ENCODE measurements at places on chromosomes 3 and 15. TPM values are rescaled to one million over a fixed set of nuclear protein-coding genes. Genes with fewer than 3 reads are reported as not detected.

DNA sequence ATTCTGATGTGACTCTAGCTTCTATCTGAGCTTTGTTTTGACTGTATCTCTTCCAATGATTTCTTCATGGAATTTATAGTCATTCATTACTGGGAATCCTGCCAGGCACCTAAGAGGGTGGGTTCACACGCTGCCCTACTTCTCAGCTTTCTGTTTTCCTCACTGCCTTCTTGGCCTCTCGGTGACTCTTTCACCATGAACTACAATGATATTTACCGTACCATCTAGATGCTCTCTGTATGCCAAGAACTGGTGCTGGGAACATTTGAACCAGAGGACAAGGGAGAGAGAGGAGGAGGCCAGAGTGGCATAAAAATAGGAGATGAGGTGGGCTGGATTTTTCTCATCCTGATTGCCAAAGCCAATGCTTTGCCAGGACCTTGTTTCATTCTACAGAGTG, 280.0 kb upstream of the P2RY1 start:
- H3K27me3 ChIP-seq = no peaks in the 10 kb centered on the region
- no peak overlapping the region for H3K27ac ChIP-seq
- H3K4me1 ChIP-seq = peaks cover 15% of the 10 kb centered on the region
- no peaks in the 10 kb centered on the region for H3K36me3 ChIP-seq
- no peak overlapping the region for H3K4me3 ChIP-seq
- DNase-seq = peak; percentile 17

DNA sequence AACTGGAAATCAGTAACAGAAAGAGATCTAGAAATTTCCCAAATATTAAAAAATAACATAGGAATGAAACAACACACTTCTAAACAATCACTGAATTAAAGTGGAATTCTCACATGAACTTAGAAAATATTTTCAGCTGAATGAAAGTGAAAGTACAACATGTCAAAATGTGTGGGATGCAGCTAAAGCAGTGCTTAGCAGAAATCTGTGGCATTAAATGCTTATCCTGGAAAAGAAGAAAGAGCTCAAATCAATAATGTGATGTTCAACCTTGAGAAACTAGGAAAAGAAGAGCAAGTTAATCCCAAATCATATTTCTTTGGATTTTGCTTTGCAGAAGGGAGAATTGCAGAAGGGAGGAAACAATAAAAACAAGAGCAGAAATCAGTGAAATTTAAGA, 98.2 kb upstream of the NR2E3 start:
- H3K36me3 ChIP-seq = no peaks in the 10 kb centered on the region
- peaks cover 11% of the 10 kb centered on the region for H3K4me1 ChIP-seq
- no peak overlapping the region for H3K4me3 ChIP-seq
- no peak for DNase-seq
- no peak overlapping the region for H3K27ac ChIP-seq
- no peaks in the 10 kb centered on the region for H3K27me3 ChIP-seq

GRCh38 chr15:76431971-76432370, 95.4 kb downstream of the ISL2 start:
- H3K27ac ChIP-seq = no peak overlapping the region
- no peak for DNase-seq
- H3K4me1 ChIP-seq = no peaks in the 10 kb centered on the region
- H3K36me3 ChIP-seq = no peaks in the 10 kb centered on the region
- no peak overlapping the region for H3K4me3 ChIP-seq

GRCh38 chr3:149765762-149766334, 13.6 kb upstream of the COMMD2 start:
- H3K4me3 ChIP-seq = no peak overlapping the region
- no peaks in the 10 kb centered on the region for H3K36me3 ChIP-seq
- no peak for DNase-seq
- no peaks in the 10 kb centered on the region for H3K4me1 ChIP-seq
- no peak overlapping the region for H3K27ac ChIP-seq

CHCHD6 gene
- 17.5 TPM for total RNA-seq

CCR4 gene
- total RNA-seq = not detected

CNTN4 gene
- 3.4 TPM for total RNA-seq

PAQR5 gene
- total RNA-seq = 60.1 TPM
